ENCODE measurements at places on chromosomes 7 and 10. TPM values are rescaled to one million over a fixed set of nuclear protein-coding genes. Genes with fewer than 3 reads are reported as not detected.

Gene FANK1
- not detected for total RNA-seq

Gene DMTF1
- 50.1 TPM for total RNA-seq

Gene MUC12
- not detected for total RNA-seq

Gene SPDYE9
- total RNA-seq: not detected

Gene ASAH2
- under 0.01 TPM for total RNA-seq

Gene CALHM1
- total RNA-seq: not detected

Gene VAX1
- not detected for total RNA-seq

Gene CLRN3
- 0.52 TPM for total RNA-seq

Gene ACTL6B
- total RNA-seq: not detected

Gene AFAP1L2
- 24.0 TPM for total RNA-seq

Gene ASB4
- 24.0 TPM for total RNA-seq

Gene SOSTDC1
- total RNA-seq: 8.4 TPM

Gene GIMAP6
- total RNA-seq: 15.7 TPM

All from skeletal muscle tissue (tissue), 5 donors.